ENCODE measurements at places on chromosomes 16 and 17.

DNA sequence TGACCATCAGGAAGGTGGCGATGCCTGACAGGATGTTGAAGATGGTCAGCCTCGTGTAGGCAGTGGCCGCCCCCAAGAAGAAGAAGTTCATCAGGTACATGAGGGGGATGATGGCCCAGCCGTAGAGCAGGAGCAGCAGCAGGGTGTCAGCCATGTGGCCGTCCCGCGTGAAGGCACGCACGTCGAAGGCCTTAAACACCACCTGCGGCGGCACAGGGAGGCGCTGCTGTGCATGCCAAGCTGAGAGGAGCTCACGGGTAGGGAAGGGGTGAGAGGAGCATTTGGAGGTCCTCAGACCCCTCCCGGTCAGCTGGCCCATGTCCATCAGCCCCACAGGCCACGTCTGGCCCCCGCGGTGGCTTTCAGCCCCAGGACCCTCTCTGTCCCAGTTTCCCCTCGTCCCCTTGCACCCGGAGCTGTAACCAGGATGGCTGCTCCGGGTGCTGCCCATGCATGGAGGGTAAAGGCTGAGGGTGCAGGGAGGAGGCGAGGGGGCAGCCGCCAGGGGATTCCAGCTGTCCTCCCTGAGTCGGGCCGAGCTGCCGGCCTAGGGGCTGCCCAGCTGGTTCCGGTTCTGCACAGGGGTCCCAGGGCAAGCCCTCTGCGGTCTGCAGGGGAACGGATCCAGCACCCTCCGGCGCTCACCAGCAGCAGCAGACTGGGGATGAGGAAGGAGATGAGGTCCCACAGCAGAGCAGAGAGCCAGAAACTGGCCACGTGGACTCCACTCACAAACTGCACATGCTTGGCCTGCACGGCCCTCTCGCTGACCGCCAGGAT is 17.1 kb upstream of the RNPS1 start:
- no peak for DNase-seq

DNA sequence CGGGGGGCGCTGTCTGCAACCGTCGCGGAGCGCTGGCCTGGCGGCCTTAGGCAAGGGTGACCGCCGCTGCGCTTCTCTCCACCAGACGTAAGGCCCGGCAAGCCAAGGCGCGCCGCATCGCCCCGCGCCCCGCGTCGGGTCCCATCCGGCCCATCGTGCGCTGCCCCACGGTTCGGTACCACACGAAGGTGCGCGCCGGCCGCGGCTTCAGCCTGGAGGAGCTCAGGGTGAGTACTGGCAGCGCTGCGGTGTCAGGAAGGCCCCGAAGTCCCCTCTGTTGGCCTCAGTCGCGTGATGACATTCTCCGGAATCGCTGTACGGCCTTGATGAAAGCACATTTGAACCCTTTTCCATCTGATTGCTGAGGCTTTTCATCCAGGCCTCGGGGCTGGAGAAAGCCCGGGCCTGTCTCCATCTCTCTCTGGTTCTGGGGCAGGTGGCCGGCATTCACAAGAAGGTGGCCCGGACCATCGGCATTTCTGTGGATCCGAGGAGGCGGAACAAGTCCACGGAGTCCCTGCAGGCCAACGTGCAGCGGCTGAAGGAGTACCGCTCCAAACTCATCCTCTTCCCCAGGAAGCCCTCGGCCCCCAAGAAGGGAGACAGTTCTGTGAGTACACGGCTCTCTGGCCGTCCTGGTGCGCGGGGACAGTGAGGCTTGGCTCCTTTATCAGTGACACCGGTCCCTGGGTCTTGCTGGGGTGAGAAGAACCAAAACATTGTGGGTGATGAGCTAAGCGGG is 831 bp downstream of the RPL13 start:
- DNase-seq, result no peak

- peak; percentile 87 for DNase-seq
These were observed 73.1 kb downstream of the KSR1 start for GRCh38 chr17:27529230-27529796.

DNA sequence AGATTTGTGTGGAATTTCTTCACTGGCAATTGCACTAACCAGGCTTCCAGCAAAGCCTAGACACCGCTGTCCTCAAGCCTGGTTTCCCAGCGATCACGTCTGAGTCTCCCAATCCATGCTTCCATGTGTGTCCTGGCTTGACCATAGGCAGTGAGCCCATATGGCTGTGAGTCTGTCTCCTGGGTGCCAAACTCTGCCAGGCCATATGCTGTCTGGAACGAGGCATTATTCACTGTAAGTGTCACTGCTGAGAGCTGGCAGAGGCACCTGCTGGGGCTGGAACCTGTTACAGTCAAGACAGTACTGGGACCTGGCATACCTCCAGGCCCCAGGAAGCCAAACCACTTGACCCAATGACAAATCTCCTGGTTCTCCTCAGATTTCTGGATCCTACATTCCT is 60.4 kb downstream of the HS3ST2 start:
- no peak for DNase-seq

- DNase-seq, result no peak
These were observed 128.0 kb downstream of the LAT start for GRCh38 chr16:29112755-29113347.

- no peak for DNase-seq
These were observed 11.5 kb downstream of the COX10 start for GRCh38 chr17:14080847-14081251.

GRCh38 chr17:16994631-16995030 is 22.7 kb upstream of the TNFRSF13B start:
- DNase-seq, result no peak

DNA sequence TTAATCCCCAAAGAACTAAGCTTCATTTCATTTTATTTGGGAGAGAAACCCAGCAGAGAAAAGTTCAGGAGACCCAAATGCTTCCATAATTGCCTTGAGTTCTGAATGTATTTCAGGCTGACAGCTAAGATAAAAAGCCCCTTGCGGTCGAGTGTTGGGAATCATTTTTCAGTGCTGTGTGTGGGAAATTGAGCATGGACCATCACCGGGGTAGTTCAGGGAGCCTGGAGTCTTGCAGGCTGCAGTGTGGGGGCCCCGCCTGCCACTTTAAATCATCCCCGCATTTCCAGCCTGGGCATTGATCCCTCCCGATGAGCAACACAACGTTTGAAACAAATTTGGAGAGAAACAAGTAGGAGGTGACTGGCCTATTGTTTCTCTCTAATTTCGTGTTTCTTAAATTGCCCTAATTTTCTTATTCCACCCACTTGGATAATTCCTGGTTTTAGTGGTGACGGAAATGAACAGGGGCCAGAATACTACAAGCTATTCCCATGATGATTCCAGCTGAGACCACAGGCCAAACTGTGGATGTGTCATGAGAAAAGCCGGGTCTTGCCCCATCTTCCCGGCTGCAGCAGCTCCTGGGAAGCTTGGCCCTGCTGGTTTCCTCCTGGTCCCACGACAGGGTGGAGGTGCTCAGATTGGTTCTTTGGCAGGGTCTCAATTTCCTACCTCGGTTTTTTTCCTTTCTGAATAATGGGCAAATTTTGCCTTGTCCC is 75.1 kb downstream of the FOXL1 start:
- DNase-seq, result no peak

- peak; percentile 50 for DNase-seq
These were observed 10.7 kb upstream of the CENPV start for GRCh38 chr17:16363749-16364536.

DNA sequence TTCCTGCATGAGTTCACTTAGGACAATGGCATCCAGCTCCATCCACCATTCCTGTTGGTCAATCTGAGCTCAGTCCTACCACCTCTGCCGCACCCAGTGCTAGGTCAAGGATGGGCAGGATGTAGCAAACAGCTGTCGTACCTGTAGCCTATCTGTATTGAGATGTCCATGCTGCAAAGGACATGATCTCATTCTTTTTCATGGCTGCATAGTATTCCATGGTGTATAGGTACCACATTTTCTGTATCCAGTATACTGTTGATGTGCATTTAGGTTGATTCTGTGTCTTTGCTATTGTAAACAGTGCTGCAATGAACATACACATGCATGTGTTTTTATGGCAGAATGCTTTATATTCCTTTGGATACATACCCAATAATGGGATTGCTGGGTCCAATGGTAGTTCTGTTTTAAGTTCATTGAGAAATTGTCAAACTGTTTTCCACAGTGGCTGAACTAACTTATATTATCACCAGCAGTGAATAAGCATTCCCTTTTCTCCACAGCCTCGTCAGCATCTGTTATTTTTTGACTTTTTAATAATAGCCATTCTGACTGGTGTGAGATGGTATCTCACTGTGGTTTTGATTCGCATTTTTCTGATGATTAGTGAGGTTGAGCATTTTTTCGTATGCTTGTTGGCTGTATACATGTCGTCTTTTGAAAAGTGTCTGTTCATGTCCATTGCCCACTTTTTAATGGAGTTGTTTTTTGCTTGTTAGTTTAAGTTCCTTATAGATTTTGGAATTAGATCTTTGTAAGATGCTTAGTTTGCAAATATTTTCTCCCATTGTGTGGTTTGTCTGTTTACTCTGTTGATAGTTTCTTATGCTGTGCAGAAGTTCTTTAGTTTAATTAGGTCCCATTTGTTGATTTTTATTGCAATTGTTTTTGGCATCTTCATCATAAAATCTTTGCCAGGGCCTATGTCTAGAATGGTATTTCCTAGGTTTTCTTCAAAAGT is 7.2 kb upstream of the MRTFB start:
- no peak for DNase-seq

GRCh38 chr16:726188-726437 is 130 bp downstream of the CCDC78 start:
- DNase-seq, result no peak

DNA sequence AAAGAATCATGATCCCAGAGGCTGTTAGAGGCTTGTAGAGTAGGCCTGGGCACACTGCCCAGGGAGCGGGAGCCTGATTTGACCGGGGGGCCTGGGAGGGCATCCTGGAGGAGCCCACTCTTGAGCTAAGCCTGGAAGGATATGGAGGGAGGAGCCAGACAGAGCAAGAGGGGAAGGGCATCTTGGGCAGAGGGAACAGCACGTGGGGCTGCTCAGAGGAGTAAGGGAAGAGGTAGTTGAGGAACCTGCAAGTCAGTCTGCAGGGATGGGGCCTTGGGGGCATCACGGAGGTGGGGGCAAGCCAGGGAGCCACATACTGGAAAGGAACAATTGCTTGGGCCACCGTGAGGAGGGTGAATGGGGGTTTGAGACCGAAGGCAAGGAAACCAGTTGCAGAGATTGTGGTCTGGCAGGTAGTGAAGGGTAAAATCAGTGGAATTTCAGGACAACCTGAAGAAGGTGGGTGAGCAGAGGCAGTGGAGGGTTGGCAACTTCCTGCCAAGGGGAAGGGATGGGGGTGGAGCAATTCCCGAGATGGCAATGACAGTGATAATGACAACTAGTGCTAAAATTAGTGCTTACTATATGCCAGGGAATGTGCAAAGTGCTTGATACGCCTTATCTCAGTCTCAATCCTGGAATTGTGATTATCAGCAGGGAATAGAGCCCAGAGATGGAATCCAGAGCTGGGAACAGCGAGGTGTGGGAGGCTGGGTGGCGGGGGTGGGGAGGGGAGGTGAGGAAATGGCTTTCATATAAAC is 9.7 kb upstream of the RAI1 start:
- no peak for DNase-seq

All from inflammatory macrophage treated with lipopolysaccharide for 1 hour (primary cell).